ENCODE measurements at places on chromosomes 11 and 22.

DNA sequence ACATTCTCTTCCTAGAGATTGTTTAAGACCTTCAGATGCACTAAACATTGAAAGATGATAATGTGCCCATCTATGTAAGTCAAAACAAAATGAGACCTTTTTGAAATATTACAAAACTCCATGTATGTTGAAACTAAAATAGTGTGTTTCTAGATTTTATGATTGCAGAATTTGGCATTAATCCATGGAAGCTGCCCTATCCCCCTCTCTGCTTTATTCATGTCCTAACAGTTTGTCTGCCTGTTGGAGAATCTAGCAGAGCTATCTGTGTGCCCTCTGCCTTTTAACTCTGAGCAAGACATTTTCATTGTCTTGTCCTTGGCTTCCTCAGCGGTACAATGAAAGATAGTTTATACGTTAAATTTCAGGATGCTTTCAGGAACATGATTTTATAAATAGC is 105.5 kb downstream of the FAT3 start:
- DNase-seq = no peak

DNA sequence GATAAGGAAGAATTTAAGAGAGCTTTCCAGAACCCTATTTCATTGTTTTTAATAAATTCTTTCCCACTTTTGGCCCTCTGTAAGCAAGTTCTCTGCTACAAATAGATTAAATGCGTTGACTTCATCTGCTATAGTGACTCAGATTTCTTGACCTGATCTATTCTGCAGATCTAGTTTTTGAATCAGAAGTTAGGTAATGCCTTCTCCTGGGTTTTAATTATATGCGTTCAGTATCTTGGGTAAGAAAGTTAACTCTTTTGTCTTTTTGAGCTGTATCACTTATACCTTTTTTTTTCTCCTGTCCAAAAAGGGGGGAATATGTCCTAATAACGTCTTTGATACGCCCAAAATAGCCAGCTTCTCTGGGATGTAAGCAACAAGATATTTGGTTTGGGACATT is 2.4 kb upstream of the HEPHL1 start:
- no peak for DNase-seq

DNA sequence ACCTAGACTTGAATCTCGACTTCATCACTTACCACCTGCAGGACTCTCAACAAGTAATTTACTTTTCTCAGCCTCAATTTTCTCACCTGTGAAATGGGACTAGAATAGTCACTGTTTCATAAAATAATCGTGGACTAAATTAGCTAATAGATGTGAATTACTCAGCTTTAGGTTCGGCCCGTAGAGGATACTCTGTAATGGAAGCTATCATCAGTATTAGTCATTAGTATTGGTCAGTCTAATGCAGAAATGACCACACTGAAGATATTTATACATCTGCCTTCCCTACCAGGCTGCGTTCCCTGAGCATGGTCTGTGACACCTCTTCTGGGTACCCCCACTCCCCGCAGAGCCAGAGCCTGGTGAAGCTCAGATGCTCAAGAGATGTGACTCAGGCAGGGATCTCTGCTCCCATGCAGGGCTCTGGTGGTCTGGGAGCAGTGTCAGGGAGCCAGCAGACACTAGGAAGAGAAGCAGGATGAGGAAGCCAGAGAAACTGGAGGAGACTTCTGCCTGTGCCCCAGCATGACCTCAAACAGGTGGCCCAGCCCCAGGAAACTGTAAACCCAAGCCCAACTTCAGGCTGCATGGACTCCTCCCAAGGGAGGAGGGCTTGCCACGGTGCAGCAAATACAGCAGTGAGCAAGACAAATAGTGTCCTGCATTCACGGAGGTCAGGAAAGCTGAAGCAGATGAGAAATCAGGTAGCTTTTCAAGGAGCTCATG is 88.0 kb upstream of the E2F8 start:
- no peak for DNase-seq

DNA sequence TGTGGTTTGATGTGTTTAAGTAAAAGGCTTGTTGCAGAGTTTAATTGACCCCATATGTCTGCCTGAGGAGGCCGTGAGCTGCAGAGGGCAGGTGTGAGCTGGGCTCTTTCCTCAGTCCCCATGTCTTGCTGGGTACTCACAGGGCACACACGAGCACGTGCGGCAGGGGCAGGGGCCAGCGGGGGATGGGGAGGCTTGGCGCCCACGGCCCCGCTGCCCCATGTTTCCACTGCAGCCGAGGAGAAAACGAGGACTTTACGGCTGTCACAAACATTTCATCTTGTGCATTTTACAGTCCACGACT is 24.7 kb upstream of the CCDC188 start:
- DNase-seq = no peak

- DNase-seq = no peak
Measured at GRCh38 chr11:27553186-27553585, 46.6 kb upstream of the LIN7C start.

- DNase-seq = no peak
Measured at GRCh38 chr22:19932367-19933206, 9.0 kb upstream of the COMT start.

GRCh38 chr22:44067033-44067432 is 42.9 kb downstream of the PARVB start:
- no peak for DNase-seq

- DNase-seq = no peak
Measured at GRCh38 chr22:23516304-23516703, 63.8 kb downstream of the IGLL1 start.

GRCh38 chr11:62245271-62245753 is 3.3 kb downstream of the SCGB1D2 start:
- DNase-seq = no peak

GRCh38 chr22:47127441-47127871 is 365.0 kb downstream of the TBC1D22A start:
- DNase-seq = no peak

DNA sequence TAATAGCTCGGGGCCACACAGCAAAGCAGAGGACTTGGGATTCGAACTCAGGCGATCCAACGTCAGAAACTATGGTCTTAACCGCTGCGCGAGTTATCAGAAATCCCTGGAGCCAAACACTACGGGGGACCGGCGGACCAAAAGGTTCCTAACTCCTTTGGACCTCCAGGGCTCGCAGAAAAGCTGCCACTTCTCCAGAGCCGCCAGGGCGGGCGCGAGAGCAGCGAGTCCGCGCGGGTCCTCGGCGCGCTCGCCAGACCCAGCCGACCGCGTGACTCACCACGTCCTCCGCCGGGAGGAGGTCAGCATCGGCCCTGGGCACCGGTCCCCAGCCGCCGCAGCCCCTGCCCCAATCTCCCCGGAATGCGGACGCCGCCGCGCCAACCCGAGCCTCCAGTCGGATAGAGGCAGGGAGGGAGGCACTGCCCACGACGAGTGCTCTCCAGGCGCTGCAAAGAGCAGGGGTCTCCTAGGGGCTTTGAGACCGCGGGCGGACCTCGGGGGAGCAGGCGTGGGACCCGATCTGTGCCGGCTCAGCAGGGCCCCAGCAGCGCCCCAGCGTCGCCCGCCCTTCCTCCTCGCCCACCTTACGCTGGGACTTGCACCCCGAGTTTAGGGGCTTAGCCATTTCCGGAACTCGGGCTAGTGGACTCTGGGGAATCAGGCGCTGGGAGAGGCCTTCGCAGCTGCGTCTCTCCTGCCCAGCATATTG is 6.2 kb upstream of the ALX4 start:
- DNase-seq = no peak

DNA sequence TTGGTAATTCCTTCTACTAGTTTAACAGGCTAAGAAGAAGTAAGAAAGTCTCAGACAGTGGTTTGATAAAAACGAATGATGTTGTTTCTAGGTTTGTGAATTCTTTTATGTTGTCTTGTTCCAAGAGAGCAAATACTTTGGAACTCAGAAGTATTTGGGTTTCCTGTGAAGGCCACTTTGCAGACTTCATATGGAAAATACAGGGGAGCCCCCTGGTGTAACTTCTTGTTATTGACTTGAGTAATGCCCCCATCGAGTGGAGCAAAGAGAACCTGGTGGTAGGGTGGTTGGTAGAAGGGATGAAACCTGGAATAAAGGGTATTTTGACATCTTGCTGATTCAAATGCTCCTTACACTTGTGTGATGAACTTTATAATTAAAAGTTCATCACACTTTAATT is 40.0 kb upstream of the PTH start:
- no peak for DNase-seq

DNA sequence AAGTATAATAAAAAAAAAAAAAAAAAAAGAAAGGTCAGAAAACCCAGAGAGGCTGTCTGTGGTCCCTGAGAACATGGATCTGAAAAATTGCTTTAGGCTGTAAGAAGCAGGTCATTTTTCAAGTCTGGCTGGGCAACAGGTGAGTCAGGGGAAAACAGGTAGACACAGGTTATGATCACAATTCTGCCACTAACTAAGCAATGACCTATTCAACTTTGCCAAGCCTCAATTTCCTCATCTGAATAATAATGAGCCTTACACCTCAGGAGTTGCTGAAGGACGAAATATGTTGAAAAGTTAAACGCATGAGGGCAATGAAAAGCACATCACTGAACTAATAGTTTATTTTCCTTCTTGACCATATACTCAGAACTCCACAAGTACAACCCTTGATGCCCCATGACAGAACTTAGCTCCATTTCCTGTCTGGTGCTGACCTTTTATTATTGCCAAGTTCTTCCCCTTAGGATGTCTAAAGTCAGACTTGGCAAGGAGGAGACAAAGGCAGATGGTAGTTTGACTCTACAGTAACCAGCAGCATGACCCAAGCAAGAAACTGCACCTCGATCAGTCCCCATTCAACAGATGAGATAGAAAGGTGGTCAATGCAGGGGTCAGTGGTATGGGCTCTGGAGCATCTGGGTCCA is 93.6 kb downstream of the SYN3 start:
- DNase-seq = no peak

DNA sequence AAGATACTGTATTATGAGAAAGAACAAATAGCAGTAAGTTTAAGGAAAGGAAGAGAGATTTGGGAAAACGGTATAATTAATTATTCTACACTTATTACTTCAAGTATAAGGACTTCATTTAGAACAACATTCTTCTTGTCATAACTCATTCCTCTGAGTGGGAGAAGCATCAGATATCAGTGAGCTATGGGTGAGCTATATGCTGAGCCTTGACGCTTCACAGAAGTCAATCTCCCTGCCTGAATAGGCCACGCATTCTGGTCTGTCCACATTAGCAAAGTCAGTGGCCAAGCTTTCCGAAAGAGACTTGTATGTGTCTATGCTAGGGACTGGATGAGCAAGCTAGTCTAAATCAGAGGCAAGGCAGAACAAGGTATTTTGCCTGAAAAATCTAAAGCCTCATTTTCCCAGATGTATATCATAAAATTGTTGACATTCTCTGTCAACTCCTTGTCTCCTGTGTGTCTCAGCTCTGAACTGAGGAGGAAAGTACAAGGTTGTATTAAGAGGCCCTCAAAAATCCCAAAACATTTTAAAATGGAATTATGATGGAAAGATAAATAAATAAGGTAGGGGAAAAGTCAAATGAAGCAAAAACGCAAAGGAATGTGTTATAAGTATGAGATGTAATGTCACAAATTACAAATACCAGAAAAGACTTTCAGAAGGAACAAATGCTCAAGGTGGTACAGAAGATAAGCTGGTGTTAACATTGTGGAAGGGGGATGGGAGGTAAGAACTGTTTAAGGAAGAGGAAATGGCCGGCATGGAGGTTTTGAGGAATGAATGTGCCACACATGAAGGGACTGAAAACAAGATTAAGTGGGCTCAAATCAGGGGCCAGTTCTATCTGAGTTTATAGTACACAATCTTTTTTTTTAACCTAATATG is 1.4 kb downstream of the OR52N2 start:
- no peak for DNase-seq
